ENCODE measurements at places on chromosomes 11 and 22.

GRCh38 chr11:10669258-10670033 lies 24.1 kb downstream of the IRAG1 start:
- DNase-seq, result no peak

- no peak for DNase-seq
Observed at GRCh38 chr22:42883121-42883520, 26.0 kb upstream of the ARFGAP3 start.

GRCh38 chr11:61123775-61124571 lies 21.7 kb downstream of the CD5 start:
- DNase-seq, result no peak

GRCh38 chr22:49712195-49712791 lies 115.4 kb downstream of the BRD1 start:
- no peak for DNase-seq
